CD4-positive, alpha-beta T cell treated with Interleukin-4 for 1 hour (primary cell): ENCODE measurements at places on chromosomes 5 and 9.
A peak's percentile ranks its signal among the peaks of the same experiment; 100 is the strongest.

DNA sequence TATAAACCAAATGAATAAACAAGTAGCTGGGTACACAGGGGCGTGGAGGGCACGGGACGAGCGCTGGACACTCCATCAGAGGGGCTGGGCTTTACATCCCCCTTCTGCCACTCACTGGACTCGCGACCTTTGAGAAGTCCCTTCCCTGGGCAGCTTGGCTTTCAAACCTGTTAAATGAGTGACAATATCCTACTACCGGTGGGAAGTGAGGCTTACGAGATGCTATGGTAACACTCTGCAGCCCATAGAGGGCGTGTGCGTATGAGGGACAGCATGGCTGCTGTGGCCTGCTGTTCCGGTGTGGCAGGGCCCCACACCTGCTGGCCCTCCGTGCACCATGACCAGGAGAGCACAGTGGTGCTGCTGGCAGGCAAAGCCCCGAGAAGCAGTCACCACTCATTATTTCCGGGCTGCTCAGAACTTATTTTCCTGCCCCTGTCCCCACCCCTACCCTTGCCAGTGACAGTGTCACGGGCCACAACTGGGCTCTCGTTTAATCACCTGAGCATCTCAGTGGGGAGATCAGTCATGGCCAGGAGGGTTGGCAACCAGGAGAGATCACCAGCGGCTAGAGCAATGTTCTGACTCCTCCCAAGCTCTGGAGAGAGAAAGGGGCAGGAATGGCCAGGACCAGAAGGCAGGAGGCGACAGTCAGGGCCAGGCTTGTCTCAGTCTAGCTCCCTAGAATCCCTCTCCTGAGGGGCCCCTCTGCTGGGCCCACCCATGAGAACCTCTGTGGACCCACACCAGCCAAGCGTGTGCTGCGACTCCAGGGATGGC lies 10.5 kb downstream of the CLTB start:
- peak; percentile 1 for DNase-seq

- no peak for DNase-seq
These were observed 19.6 kb upstream of the TOMM5 start for GRCh38 chr9:37611961-37612360.

- no peak for DNase-seq
These were observed 10.0 kb downstream of the SEC16A start for GRCh38 chr9:136472640-136473353.

DNA sequence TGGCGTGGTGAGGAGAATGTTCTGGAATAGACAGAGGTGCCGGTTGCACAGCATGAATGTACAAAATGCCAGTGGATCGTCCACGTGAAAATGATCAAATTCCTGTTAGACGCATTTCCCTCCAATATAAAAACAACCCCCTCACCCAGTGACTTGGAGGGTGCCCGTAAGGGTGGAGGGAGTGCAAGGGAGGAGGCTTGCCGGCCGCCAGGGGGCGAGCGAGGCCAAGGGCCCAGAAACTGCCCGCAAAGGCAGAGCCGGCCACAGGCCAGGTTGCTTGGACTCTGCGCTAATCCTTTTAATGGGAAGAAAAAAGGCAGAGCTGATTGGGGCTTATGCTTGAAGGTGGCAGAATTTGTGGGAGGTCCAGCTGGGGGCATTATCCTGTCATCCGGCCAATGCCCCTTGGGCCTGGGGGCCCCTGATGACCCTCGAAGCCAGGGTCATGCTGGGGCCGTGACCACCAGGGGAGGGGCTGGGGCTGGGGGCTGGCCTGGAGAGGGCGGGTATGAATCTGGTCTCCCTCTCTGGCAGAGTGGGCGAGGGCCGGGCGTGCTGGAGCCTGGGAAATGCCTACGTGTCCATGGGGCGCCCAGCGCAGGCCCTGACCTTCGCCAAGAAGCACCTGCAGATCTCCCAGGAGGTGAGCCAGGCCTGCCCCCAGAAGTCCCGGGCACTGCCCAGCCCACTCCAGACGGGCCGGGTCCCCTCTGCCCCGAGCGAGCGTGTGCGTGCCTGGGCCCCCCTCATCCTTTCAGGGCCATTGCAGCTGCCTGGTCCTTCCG lies 12.0 kb downstream of the GPSM1 start:
- peak; percentile 44 for DNase-seq

DNA sequence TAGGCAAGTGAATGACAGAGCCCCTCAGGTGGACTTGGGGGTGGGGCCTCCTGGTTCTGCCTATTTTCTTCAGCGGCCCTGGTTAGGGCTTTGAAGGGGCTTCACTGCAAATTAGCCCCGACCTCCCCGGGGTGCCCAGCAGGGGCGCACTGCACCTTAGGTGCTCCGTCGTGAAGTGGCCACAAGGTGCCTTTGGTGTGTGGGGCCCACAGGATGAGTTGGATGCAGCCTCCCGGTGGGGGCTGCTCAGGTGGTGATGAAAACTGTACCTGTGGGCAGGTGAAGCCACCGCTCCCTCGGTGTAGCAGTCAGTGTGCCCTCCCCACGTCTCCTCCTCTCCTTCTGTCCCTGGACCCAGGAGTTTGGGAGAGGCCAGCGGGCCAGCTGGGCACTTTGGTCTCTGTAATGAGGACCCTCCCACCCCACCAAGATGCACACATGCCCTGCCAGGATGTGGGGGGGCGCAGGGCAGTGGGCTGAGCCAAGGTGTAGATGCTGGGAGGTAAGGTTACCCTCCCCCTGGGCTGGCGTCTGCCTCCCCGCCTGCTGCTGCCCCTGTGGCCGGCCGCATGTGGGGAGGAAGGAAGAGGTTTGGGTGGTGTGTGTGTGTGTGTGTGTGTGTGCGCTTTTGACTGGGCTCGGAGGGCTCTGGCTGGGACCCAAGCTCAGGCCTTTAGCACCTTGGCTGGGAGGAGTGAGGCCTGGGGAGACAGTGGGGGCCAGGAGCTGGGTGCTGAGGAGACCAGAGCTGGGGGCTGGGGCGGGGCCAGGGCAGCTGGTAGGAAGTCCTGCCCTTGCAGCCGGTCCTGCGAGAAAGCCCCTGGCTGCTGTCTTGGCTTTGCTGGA lies 55.6 kb downstream of the RXRA start:
- DNase-seq = peak; percentile 74

GRCh38 chr9:130867556-130867955 lies 29.1 kb downstream of the QRFP start:
- no peak for DNase-seq

GRCh38 chr5:171152382-171152781 lies 156.7 kb upstream of the TLX3 start:
- no peak for DNase-seq

DNA sequence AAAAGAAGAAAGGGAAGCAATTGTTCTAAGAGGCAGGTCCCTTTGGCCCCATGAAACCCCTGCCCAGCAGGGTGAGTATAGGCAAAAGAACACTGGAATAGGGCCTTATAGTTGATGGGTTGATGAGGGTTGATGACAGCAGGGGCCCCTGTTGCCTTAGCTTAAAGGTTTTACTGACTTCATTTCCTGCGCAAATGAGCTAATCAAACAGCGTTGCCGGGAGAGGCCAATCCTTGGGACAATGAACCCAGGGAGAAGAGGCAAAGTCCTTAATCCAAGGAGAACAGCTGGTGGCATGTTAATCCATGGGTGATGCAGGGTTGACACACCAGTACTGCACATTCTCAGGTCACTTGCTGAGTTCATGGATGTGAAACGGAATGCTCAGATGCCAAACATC lies 22.0 kb upstream of the EPB41L4B start:
- no peak for DNase-seq

DNA sequence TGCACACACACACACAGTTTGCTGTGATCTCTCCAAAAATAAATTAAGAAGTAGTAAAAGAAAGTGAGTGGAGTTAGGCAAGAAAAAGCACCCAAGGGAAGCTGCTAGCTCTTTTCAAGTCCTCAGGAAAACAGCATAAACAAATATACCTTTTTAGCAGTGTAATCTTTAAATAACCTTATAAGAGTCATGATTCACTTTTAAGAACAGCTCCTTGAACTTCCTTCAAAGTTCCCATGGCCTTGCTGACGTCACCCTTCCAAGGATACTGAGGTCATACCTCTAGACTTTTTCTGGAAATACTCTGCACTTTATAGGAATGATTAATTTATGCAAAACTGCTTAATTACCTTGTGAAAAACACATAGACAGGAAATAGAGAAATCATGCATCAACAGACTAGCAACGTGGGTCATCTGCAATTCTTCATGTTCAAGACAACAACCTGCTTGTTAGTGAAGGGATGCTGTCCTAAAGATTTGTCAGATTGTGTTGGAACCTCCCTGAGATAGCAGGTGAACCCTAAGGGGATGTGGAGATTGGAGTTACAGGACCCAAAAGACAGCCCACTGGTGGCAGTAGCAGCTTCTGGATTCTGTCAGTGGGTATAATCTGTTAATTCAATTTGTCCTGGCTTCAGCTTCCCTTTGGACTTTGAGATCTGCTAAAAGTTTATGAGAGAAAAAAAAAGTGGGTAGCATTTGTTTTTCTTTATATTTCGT lies 229.0 kb downstream of the ELAVL2 start:
- DNase-seq = no peak

- no peak for DNase-seq
These were observed 434 bp upstream of the FSD1L start for GRCh38 chr9:105447386-105447813.

- no peak for DNase-seq
These were observed 765.3 kb upstream of the ADAMTS16 start for GRCh38 chr5:4374866-4375265.

DNA sequence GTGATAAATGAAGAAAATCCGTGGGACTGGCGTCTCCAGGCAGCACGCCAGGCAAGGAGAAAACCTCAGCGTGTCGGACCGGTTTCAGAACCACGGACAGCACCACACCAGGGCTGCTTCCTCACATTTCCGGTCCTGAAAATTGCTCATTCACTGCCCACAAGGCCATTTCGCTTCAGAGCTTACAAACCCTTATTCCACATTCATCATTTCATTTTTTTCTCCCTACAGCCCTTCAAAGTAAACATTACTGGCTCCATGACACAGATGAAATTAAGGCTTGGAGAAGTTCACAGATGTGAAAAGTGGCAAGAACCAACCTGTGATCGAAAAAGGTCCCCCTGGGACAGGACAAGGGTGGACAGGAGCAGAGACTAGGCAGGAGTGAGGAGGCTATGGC lies 1.5 kb upstream of the GPRIN1 start:
- peak; percentile 46 for DNase-seq

- DNase-seq = no peak
These were observed 13.4 kb downstream of the SLIT3 start for GRCh38 chr5:169287529-169287928.

DNA sequence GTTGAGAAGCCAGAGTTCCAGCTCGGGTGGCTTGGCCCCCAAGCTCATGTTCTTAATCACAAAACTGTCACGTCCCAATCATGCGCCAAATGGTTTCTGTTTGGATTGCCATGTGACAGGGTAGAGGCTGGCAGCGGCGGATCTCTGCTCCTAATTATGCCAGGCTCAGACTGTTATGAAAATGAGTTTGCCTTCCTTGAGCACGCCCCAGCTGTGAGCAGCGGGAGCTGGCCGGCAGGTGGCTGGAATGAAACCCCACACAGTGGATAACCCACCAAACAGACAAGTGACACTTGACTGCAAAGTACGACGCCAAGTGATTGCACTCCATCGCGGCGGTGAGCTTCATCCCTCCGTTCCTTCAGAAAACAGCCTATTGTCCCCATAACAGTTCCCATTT lies 75.4 kb downstream of the CFAP77 start:
- no peak for DNase-seq

GRCh38 chr5:26791021-26791420 lies 247.4 kb downstream of the CDH9 start:
- no peak for DNase-seq

GRCh38 chr5:132475497-132475882 lies 15.1 kb downstream of the IRF1 start:
- DNase-seq = peak; percentile 25

DNA sequence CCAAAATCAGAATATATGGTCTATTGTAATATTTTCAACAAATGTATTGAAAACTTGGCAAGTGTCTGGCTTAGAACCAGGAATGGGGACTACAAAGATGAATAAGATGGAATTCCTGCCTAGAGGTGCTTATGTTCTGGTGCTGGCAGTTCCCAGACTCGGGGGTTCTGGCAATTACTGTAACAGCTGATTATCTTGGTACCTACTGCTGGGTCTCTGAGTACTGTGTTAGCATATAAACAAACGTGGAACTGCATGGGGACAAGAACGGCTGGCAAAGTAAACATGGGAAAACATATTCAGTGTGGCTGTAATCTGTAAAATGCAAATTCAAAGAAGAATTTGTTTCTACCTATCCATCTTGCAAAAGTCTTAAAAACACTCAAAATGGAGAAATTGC lies 89.9 kb downstream of the SLC24A2 start:
- no peak for DNase-seq

DNA sequence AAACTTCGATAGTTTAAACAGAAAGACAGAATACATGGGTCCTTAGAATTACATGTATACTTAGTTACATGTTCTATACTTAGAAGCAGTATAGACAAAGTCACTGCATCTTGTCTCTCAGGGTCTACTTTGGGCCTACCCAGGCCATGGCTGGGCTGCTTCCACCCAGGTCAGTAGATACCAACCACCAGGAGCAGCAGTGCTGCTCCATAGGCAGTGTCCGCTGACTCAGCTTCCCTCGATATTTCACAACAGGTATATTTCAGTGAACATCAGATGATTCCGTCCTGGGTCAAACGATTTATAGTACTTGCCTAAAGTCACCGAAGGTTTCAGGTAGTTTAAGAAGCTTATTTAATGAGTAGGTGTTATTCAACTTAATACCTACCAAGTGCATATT lies 18.0 kb downstream of the IARS1 start:
- DNase-seq = no peak

GRCh38 chr5:178817506-178817905 lies 42.2 kb upstream of the ZNF354B start:
- no peak for DNase-seq

DNA sequence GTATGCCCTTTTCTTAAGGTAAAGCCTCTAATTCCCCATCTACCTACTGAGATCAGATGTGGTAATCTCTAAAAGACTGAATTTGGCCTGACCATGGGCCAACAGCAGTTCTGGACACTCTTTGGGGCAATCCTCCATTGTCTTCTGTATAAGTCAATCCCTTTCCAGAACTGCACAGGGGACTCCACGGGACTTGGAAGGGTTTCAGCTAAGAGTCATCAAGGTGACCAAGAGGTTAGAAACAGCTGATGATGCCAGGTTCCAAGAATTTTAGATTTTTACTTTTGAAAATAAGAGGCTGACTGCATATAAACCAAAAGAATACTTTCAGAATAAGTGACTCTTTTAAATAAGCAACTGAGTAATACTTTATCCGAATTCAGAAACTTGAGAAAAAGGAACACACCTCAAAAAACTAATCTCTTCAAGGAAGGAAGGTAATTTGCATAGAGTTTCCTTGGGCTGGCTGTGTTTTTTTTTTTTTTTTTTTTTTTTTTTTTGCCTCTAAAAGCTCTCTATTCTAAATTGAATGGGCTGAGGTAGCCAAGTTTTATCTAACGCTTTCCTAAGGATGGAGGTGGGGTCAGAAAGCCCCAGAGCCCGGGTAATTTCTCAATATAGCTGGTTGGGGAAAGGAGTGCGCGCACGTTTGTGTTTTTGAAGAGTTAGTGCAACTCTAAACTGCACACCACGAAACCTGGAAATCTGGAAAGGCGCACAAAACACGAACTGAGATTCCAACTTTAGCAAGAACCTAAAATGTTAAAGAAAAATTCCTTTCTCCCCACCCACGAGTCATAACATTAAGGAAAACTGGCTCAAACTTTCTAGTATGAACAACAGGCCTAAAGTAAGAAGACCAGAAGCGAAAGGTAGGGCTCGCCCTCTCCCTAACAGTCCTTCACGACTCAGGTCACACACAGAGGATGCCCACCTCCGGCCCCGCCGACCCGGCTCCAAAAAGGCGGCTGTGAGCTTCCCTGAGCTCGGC lies 1.3 kb downstream of the VCP start:
- DNase-seq = no peak
